ENCODE measurements at places on chromosomes 12 and 14.
A peak's percentile ranks its signal among the peaks of the same experiment; 100 is the strongest.

GRCh38 chr12:120678572-120678971, 8.4 kb upstream of the MLEC start:
- peak; percentile 27 for DNase-seq

- peak; percentile 56 for DNase-seq
Measured at GRCh38 chr12:65566751-65567150, 257.5 kb upstream of the HMGA2 start.

DNA sequence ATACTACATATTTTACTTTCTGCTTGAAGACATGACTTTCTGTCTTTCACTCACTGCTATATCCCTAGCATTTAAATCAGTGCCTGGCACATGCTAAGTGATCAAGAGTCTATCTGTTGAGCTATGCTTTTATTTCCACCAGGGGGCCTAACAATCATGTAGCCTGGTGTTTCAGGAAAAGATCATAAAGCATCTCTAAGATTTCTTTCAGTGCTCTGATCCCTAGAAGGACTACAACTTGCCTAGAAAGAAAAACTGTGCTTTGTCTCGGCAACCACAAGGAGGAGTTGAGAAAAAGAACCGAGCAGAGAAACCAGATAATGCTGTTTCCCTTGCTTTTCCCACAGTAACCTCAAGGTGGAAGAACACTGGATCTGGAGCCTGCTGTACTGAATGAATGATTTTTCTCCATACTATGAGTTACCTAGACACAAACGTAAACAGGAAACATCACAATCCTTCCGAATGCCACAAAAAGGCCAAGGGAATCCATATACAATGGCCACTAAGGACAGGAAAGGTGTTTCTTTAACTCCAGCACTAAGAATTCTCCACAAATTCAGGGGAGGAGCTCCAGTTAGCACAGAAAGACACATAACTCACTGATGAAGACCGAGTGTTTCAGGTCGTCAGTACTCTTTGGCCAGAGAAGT, 1.2 kb downstream of the CRY1 start:
- peak; percentile 96 for DNase-seq

GRCh38 chr12:98178126-98178525, 337.3 kb upstream of the TMPO start:
- DNase-seq, result no peak

- no peak for DNase-seq
Measured at GRCh38 chr14:89508863-89509262, 91.8 kb upstream of the FOXN3 start.

GRCh38 chr12:25811656-25812126, 146.8 kb upstream of the RASSF8 start:
- DNase-seq, result peak; percentile 70
